ENCODE measurements at places on chromosomes 5 and 9.

GRCh38 chr5:3394891-3395599 is 200.6 kb upstream of the IRX1 start:
- DNase-seq: no peak

DNA sequence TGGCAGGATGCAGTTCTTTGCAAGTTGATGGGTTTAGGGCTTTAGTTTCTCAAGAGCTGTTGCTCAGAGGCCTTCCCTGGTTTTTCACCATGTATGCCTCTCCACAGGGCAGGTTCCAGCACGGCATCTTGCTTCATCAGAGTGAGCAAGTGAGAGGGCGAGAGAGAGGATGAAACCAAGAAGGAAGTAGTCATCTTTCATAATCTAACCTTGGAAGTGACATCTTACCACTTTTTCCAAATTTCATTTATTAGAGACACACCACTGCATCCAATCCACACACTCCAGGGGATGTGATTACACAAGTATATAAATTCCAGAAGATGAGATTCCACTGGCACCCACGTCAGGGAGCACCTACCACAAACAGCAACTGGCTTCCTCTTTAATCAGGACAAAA is 294.4 kb downstream of the MARCHF11 start:
- DNase-seq: no peak

DNA sequence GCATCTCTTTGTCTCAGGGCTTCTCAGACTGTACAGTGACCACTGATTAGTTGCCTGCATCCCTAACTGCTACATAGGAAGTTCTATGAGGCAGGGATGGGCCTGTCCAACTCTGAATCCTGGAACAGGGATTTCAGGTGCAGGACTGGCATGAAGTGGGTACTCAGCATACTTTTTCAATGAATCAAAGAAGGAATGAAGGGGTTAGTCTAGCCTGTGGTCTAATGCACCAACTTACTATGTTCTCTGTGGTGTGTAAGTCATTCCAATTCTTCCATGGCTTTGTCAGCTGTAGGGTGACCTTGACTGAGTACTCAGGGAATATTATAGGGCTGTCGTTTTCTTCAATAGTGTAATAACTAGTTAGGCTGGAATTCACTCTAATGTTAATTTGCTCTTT is 8.3 kb downstream of the COL15A1 start:
- DNase-seq: no peak

- DNase-seq: no peak
These were observed 6.6 kb downstream of the TLN1 start for GRCh38 chr9:35725362-35725761.

- DNase-seq: no peak
These were observed 168.9 kb downstream of the PAPPA start for GRCh38 chr9:116322521-116322920.
